M059J (cell line): ENCODE measurements at places on chromosomes 1 and 21. TPM values are rescaled to one million over a fixed set of nuclear protein-coding genes. Genes with fewer than 3 reads are reported as not detected.
A peak's percentile ranks its signal among the peaks of the same experiment; 100 is the strongest.

GRCh38 chr1:3419415-3420204 is 34.9 kb upstream of the ARHGEF16 start:
- DNase-seq: peak; percentile 25

DNA sequence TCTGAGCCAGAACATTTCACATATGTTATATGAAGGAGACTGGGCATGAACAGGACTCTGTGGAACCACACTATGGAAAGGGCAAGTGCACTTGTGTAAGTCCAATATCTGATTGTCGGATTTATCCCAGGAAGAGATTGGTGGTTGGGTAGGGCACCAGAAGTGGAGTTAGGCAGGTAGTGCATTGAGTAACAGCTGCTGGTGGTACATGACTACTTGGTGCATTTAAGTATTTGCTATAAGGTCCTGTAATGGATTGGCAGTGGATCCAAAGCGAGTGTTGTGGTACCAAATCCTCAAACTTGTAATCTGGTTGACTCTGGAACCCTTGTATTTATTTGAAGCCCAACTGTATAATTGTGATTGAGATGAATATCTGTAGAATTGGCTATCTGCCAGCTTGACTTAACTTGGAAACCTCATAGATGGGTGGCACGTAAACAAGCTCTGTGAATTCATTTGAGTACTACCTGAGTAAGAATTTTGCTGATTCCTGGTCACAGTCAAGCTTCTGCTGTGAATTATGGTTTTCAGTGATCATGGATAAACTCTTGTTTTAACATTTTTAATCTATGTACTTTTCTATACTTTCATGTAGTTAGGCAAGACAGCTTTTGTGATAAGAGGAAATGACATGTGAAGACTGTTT is 21.1 kb downstream of the UBAP2L start:
- no peak for DNase-seq

DNA sequence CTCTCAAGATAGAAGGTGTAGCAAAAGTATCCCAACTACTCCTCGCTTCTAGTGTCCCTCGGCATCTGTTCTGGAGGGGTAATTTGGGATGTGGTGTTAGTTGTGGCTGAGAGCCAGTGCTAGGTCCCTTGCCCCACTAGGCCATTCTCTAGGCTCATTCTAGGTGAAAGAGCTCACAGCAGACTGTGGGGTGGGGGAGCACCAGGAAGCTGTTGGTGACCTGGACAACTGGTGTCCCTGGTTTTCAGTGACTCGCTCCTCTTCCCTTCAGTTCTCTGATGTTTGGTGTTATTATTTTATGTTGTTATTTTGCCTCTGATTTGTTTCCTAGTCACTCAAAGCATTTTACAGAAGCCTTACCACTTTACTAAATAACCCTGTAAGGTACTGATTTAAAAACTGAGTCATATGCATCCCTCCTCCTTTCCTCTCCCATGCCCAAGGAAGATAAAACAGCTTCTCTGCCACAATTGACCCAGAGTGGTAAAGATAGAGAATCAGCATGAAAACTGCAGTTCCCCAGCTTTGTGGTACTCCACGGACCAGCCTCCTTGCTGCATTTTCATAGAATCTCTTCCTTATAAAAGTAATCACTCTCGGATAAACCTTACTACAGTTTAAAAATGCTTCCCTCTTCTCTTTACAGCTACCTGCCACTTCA is 14.1 kb downstream of the DYRK3 start:
- DNase-seq: peak; percentile 9

GRCh38 chr1:208205216-208206013 is 38.8 kb downstream of the PLXNA2 start:
- DNase-seq: no peak

- peak; percentile 74 for DNase-seq
Measured at GRCh38 chr1:201676197-201676596, 137.3 kb downstream of the NAV1 start.

DNA sequence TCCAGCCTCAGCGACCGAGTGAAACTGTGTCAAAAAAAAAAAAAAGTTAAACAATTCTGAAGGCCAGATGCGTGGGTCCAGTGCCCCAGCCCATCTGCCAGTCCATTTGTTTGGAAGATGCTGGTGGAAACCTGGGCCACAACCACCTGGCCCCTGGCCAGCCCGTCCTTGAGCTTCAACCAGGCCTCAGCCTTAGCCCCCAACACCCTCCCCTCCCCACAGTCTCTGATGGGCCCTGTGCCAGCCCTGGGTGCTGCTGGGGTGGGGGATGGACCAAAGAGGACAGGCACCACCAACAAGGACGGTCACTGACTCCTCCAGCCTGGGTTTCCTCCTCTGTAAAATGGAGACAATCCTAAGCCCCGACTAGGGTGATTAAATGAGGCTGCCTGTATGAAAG is 19.6 kb upstream of the PLEKHG5 start:
- no peak for DNase-seq

- DNase-seq: no peak
Measured at GRCh38 chr1:227786673-227787512, 28.6 kb upstream of the PRSS38 start.

DNA sequence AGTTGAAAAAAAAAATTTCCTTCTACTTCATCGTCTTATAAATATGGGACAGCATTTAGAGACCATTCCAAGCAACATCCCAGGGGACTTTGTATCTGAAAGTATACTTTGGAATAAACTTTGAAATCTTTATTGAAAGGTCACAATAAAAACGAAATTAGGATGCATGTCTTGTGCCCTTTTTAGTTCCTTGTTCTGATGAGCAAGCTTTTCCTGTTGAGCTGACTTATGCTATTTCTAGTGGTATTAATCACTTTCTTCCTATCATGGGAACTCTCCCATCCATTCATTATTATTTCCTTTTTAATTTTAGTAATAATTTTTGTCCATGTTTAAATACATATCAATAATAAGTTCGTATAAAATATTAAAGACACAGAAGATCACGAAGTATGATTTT is 4.0 kb upstream of the GBP2 start:
- no peak for DNase-seq

DNA sequence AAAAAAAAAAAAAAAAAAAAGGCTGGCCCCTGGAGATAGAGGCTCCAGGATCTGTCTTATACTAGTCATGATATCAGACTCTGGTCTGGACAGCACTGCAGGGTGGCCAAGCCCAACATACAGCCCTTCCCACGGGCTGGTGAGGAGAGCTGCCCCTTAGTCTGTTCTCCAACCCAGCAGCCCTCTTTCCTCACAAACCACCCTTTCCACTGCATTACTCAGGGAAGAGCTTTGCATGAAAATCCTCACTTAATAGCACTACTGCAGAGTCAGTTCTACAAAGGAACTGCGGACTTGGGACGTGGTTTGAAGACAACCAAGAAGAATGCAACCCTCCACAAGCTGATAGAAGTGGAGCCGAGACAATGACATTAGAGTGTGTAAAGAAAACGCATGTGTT is 5.7 kb downstream of the BCAR3 start:
- peak; percentile 36 for DNase-seq

- DNase-seq: no peak
Measured at GRCh38 chr1:29186252-29186651, 4.6 kb upstream of the SRSF4 start.

GRCh38 chr1:236677641-236678235 is 8.6 kb upstream of the ACTN2 start:
- DNase-seq: peak; percentile 47

GRCh38 chr1:156999596-157000320 is 45.8 kb downstream of the ARHGEF11 start:
- DNase-seq: no peak

- peak; percentile 58 for DNase-seq
Measured at GRCh38 chr1:214824763-214825162, 221.8 kb downstream of the CENPF start.

DNA sequence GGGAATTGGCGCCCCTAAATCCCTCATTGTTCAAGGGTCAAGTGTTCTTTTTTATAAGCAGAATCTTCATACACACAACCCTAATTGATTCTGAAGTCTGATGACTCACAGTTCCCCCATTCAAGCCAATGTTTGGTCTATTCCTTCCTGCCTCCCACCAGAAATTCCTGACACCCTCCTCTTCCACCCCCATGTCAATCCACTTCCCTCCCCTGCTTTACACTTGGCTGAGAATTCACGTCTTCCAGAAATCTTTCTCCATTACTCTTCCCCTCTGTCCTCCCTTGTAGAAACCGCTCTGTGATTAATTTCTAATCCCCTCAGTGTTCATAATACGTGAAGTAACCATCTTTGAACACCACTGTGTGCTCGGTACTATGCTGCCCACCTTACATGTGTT is 76.2 kb upstream of the CD34 start:
- no peak for DNase-seq

GRCh38 chr1:119651641-119652040 is 3.6 kb upstream of the ZNF697 start:
- no peak for DNase-seq

GRCh38 chr21:31874812-31875212 is 2.0 kb downstream of the HUNK start:
- no peak for DNase-seq

- no peak for DNase-seq
Measured at GRCh38 chr1:84871181-84871580, 21.8 kb downstream of the LPAR3 start.

GRCh38 chr1:240586006-240586405 is 25.9 kb downstream of the GREM2 start:
- DNase-seq: no peak

S1PR1 gene
- 6.8 and 6.9 TPM in 2 replicates for total RNA-seq

FMO2 gene
- total RNA-seq: not detected in 2 replicates

FAM177B gene
- total RNA-seq: not detected in 2 replicates

TRIM46 gene
- 1.1 and 3.1 TPM in 2 replicates for total RNA-seq

KCNK2 gene
- 7.5 and 9.9 TPM in 2 replicates for total RNA-seq

OPTC gene
- not detected in 2 replicates for total RNA-seq

DRAM2 gene
- 39.2 and 53.8 TPM in 2 replicates for total RNA-seq

MASP2 gene
- total RNA-seq: not detected in 2 replicates

PCAT6 gene
- total RNA-seq: 0.69 TPM in 1 of 2 replicates, not detected in the other

HJV gene
- not detected in 2 replicates for total RNA-seq

IFNLR1 gene
- 1.9 and 2.3 TPM in 2 replicates for total RNA-seq

CTTNBP2NL gene
- total RNA-seq: 13.5 and 17.2 TPM in 2 replicates

NBPF4 gene
- total RNA-seq: not detected in 2 replicates

OR2T35 gene
- not detected in 2 replicates for total RNA-seq

YIPF1 gene
- 32.5 and 38.1 TPM in 2 replicates for total RNA-seq

ZNF683 gene
- total RNA-seq: not detected in 2 replicates
